Mesothelial cell of epicardium (in vitro differentiated cells): ENCODE measurements at places on chromosomes 4 and X.

DNA sequence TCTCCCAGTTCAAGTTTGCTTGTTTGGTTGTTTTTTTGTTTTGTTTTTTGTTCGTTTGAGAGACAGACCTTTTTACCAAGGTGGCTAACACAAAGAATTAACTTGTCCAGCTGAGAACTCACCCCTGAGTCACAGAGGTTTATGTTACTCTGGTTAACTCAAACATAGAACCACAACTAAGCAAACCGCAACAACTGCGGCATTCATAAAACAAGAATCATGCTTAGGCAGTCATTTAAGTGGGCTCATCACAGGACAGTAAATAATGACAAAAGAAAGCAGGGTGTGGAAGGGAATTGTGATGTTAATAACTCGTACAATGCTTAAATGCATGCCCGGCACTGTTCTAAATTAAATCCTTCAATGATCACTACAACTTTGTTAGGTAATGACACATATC is 24.7 kb upstream of the IL13RA1 start:
- no peak for DNase-seq

- DNase-seq, result no peak
Measured at GRCh38 chrX:156003486-156004185, 6.1 kb downstream of the IL9R start.

DNA sequence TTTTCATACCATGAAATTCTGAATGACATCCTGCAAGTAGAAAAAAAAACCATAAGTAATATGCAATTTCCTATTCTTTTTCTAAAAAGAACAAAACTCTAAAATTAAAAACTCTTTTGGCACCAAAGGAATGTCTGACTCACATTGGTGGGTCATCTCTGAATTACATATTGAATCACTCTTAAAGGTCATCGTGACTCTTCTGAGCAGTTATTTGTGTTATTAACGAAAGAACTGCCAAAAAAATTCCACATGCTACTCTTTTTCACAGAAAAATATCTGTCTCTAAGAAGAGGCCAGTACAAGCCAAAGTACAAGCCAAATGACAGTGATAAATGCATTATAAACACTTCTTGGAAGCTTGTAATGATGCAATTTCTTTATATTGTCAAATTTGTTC is 282.2 kb downstream of the GUCY2F start:
- no peak for DNase-seq

GRCh38 chrX:112734290-112734689 is 54.6 kb upstream of the LHFPL1 start:
- DNase-seq, result no peak

DNA sequence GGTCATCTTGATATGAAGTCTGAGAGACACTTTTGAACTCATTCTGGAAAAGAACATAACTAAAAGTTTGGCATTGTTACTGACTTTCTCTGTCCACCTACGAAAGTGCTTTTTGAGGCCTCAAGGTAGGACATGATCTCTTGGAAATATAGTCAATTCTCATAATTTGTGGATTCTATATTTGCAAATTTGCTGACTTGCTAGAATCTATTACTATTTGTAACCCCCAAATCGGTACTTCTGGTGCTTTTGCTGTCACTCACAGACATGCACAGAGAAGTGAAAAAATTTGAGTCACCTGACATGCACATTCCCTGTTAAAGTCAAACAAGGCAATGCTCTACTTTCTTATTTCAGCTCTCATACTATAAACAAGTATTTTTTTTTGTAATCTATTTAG is 35.6 kb downstream of the TSPAN7 start:
- DNase-seq, result no peak
